ENCODE measurements at places on chromosomes 5 and 9. TPM values are rescaled to one million over a fixed set of nuclear protein-coding genes. Genes with fewer than 3 reads are reported as not detected.

IER5L gene
- 8.7 TPM for polyA plus RNA-seq

UBAP1 gene
- polyA plus RNA-seq, result 65.5 TPM

PCDHB13 gene
- polyA plus RNA-seq, result 0.16 TPM

AQP7 gene
- not detected for polyA plus RNA-seq

SPINK13 gene
- not detected for polyA plus RNA-seq

Measured in BJ (cell line).